Fibroblast of skin of right quadriceps (primary cell): ENCODE measurements at places on chromosomes 6 and 20.

DNA sequence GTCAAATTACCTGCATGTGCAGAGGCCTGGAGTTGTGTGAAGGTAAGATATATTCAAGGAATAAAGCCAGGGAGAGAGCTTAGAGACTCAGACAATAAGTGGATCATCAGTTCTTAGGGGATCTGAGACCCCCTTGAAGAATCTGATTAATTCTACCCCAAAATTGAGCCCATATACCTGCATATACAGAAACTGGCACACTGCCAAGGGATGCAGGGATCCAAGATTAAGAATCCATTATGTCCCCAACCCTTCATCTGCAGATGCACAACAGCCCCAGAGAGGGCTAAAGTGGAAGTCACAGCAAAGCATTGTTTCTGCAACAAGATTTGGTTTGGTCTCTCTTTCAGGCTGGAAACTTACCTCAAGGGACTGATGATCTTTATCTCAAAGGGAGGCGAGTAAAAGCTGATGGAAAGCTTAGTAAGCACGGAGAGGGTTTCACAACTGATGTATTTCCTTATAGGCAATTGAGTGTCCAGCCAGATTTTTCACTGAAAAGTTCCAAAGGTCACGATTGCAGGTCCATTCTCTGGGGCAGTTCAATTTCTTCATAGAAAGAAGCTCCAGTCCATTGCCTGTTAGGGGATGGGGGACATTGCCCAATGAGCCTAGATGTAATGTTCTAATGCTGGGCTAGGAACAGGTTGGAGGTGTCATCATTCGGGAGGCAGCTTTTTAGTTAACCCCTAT, 20.9 kb upstream of the STK35 start:
- no peak for DNase-seq

- peak; percentile 47 for DNase-seq
These were observed 84.5 kb upstream of the MCHR2 start for GRCh38 chr6:100078509-100078908.

GRCh38 chr20:36527331-36528125, 13.8 kb upstream of the MYL9 start:
- no peak for DNase-seq

DNA sequence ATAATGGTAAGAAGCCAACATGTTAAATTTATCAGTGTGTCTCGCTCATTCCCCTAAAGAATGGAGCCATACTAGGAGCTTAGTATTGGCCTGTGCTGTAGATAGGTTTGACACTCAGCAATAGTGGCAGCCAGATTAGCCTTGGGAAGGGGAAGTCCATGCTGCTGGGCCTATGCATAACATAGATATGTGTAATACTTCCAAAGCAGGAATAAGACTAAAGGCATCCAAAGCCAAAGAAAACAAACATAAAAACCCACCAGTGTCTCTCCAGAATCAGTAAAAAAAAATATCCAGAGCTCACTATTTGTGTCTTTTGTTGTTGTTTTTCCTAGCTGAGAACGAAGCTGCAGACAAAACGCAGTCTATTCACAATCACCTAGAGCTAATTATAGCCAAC, 104.2 kb upstream of the STXBP5 start:
- DNase-seq: peak; percentile 85

DNA sequence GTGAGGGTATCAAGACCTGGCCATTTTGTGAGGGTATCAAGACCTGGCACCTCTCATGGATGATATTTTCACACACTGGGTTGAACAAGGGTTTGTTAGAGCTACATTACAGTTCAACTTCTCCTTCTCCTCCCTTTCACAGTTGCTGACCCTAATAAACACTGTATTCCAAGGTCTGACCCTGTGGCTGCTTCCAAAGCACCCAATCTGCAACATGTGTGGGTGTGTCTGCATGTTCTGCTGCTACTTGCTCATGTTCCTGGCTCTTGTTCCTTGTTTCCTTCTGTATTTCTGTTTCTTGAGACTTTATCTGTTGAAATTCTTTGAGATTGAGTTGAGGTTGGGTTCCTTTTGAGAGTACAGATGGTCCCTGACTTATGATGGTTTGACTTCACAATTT, 162.1 kb upstream of the GMDS start:
- DNase-seq: no peak
